ENCODE measurements at places on chromosomes 5 and 9.

GRCh38 chr9:110443146-110443865, 105.6 kb upstream of the TXNDC8 start:
- DNase-seq, result peak; percentile 59

DNA sequence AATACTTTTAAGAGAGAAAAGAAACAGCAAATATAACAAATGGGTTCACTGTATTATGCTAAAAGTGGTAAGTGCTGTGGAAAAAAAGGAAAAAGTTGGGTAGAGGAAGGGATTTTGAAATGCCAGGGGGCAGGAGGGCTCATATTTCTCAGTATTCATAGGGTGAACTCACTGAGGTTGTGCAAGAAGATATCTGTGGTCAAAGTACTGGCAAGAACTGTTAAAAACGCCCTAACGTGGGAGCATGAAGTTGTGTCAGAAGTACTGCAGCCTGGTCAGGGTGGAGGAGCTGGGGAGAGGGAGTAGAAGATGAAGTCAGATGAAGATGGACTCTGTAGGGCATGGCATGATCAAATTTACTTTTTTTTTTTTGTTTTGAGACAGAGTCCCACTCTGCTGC, 31.2 kb upstream of the SLC28A3 start:
- DNase-seq, result peak; percentile 91

DNA sequence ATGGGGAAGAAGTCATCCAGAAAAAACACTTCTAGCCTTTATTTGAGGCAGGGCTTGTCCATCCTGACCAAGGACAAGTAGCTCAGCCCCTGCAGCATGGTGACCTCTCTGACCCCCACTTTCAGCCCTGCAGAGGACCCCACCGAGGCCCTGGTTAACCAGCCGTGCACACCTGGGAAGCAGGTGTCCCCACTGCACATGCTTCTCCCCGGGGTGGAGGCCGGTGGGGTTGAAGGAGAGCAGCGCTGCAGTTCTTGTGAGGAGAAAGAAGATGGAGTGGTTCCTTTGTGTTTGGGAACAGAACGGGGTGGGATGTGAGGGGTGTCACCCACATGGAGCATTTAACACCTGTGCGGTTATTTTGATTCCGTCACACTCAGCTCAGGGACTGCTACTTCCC, 21.1 kb upstream of the ZBTB34 start:
- DNase-seq, result no peak

- DNase-seq, result no peak
Measured at GRCh38 chr5:179318221-179318955, 26.9 kb downstream of the ADAMTS2 start.

- DNase-seq, result no peak
Measured at GRCh38 chr5:97591781-97592180, 408.7 kb upstream of the RIOK2 start.

GRCh38 chr5:179619776-179620175, 3.7 kb downstream of the HNRNPH1 start:
- no peak for DNase-seq

DNA sequence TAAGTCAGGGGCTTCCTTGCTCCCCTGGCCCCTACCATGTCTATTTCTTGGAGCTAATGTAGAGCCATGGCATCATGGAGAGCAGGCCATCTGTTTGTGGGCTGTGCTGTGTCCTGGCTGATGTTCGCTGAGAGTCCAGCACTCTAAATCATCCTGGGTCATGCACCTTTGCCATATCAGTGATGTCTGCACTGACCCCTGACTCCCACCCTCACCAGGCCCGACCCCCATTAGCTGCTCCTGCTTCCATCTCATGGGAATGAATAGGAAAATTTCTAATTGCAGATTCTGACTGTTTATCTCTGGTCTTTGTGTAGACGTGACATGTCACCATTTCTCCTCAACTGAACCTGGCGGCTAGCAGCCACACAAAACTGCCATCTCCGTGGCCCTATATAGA, 236.9 kb downstream of the NSG2 start:
- no peak for DNase-seq

- no peak for DNase-seq
Measured at GRCh38 chr5:2683720-2684119, 67.8 kb downstream of the IRX2 start.

DNA sequence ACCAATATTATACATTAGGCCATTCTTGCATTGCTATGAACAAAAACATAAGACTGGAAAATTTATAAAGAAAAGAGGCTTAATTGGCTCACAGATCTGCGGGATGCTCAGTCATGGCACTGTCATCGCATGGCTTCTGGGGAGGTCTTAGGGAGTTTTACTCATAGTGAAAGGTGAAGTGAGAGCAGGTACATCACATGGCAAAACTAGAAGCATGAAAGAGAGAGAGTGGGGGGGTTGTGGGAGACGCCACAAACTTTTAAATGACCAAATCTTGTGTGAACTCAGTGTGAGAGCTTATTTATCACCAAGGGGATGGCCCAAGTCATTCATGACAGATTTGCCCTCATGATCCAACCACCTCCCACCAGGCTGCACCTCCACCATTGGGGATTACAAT, 398.3 kb upstream of the EDIL3 start:
- no peak for DNase-seq

- no peak for DNase-seq
Measured at GRCh38 chr9:125747765-125748445, 732 bp downstream of the PBX3 start.

DNA sequence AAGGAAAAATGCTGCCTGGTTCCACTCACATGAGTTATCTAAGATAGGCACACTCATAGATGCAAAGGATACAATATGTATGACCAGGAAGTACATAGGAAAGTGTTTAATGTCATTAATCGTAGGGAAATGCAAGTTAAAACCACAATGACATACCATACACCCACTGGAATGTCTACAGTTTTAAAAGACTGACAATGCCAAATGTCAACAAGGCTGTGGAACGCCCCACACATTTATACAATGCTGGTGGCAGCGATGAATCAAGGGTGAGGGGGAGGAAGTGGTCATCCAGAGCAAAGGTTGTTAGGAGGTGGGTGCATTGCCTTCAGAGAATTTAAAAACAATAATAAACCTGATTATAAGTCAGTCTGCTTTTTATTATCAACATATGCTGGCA, 437.8 kb downstream of the ARHGEF28 start:
- no peak for DNase-seq

GRCh38 chr9:121201045-121201737, 478 bp downstream of the RAB14 start:
- DNase-seq, result no peak

DNA sequence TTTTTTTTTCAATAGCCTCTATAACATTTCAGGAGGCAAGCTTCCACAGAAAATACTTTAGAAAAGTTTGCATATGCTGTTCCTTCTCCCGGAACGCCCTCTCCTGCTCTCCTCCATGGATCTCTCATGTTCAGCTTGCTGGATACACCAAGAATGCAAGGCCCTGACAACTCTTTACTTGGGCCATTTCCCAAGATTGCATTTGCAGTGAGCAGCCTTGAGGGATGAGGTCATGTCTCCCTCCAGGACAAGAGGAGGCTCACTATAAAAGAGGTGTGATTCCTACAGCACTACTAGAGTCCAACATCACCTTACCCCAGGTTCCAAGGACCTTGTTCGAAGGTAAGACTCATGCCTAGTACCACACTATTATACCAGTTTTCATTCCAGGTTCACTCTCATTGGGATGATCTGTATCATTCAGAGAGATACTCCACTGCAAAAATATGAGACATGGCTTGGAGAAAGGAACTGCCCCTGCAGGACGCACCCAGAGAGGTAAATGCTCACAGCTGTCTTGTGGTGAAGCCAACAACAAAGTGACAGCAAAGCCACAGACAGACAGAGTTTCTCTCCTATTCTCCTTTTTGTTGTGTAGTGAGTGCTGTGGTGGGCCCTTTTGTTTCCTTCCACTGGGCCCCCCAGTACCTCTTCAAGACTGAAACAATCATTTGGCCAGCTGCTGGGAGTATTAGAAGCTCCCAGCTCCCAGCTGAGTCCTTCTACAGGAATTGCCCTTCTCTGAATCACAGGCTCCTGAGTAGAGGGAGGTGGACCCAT, 151.7 kb upstream of the ZNF366 start:
- DNase-seq, result no peak

GRCh38 chr5:156920861-156921431, 42.1 kb downstream of the TIMD4 start:
- DNase-seq, result no peak

DNA sequence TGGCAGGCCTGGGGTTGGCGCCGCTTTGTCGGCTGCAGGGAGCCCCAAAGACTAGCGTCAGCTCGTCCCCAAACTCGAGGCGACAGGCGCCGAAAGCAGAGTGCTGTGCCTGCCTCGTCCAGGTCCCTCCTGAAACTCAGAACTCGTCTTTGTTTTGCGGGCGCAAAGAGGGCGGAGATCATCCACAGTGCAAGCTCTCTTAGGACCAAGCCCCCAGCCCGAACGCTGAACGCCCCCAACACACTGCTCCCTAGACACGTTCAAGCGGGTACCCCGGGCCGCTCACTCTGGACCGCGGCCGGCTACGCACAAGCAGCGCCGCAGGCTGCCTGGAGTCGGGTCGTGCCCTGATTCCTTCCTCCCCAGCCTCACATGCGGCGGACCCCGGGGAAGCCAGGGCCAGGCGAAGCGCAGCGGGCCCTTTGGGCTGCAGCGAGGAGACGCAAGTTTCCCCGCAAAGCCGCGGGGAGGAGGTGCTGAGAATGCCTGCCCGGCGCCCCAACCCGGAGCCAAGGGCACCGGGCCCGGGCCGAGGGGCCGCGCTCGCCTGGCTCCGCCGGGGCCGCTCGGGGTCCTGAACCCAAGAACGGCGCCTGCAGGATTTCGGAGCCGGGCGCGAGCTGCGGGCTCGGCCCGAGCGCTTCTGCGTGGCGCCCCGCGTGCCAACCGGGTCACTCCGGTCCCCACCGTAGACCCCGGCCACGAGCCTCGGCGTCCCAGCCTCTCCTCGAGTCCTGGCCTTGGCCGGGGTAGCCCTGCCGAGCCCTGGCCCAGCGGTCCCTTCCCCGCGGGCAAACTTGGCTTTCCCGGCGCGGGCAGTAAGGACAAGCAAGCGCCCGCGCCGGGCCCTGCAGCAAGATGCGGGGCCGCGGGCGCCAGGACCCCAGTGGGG, 738 bp downstream of the FSTL4 start:
- no peak for DNase-seq

DNA sequence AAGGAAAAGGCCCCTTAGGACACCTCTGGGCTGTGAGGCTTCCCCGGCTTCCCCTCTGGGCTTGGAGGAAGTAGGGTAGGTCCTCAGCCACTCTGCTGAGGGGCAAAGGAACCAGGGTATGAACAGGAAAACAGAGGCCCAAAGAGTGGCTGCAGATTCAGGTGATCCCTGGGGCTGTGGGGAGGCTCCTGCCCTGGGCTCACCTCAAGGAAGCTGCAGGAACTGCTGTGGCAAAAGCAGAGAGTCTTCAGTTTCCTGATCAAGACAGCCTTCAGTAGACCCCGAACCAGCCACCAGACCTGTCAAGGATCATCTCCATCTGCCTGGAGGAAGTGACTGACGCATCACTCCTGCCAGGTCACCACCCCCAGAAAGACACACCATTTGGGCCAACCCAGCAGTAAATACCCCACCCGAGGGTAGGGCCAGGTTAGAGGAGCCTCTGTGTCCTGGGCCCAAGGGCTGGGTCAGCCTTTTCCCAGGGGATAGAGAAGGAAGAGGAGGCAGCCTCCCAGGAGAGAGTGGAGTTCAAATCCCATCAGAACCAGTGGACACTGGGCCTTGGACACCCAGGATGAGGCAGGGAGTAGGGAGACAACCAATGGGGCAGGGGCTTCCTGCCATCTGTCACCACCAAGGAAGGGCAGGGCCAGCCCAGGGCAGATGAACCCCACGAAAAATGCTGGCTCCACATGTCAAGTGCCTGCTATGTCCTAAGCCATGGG, 5.8 kb upstream of the ST6GALNAC6 start:
- no peak for DNase-seq

DNA sequence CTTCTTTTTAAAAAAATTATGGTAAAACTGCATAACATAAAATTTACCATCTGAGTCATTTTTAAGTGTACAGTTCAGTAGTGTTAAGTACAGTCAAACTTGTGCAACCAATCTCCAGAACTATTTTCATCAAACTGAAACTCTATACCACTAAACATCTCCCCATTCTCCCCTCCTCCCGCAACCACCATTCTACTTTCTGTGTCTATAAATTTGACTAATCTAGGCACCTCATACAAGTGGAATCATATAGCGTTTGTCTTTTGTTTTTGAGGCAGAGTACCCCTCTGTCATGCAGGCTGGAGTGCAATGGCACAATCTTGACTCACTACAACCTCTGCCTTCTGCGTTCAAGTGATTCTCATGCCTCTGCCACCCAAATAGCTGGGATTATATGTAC, 24.0 kb upstream of the EBF1 start:
- no peak for DNase-seq

DNA sequence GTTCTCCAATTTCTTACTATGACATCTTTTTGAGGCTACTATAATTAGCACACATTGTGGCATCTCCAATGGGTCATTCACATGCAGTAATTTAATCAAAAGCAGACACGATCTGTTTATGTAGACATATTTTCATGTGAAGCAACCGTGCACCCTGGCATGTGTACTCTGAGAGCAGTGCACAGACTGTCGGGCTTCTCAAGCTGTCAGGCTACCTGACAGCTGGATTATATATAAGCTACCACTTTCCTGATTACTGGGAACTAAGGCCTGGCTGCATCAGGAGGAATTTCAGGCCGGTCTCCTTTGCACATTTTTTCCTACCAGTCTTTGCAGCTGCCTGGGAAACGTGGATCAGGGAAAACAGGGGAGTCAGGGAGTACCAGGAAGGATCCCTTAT, 197.5 kb downstream of the MAPKAP1 start:
- DNase-seq, result peak; percentile 50

DNA sequence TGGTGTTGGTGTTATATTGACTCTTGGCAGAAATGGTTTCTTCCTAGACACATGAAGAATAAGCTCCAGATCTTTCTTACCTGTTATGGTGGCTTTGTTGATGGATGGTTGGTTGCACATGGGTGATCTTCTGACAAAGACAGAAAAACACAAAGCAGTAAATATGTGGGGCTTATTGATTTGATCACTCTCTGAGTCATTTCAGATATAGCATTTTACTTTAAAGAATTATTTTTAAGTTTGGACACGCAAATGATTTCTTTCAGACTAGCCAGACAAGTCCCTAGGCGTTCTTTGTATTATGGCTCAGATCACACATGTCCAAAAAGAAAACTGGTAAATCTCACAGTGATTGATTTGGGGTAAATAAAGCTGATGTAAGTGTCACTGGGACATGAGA, 597.6 kb downstream of the RAB3C start:
- no peak for DNase-seq

DNA sequence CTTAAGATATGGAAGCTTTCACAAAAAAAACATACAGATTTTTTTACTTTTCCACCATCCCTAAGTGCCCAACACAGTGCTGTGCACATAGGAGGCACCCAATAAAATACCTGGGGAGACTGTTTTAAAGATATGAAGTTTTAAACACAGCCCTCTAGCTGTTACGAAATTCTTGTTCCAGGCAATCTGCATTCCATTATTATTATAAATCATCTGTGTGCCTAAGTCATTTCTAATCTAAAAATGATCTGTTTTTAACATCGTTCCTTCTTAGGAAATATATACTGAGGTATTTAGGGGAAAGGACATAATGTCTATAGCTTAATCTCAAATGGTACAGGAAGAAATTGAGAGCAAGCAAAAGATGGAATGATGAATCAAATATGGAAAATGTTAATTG, 32.7 kb upstream of the ISCA1 start:
- DNase-seq, result no peak
